Caudate nucleus (tissue), 63 donors: ENCODE measurements at places on chromosomes 16 and 17.
A peak's percentile ranks its signal among the peaks of the same experiment; 100 is the strongest.

DNA sequence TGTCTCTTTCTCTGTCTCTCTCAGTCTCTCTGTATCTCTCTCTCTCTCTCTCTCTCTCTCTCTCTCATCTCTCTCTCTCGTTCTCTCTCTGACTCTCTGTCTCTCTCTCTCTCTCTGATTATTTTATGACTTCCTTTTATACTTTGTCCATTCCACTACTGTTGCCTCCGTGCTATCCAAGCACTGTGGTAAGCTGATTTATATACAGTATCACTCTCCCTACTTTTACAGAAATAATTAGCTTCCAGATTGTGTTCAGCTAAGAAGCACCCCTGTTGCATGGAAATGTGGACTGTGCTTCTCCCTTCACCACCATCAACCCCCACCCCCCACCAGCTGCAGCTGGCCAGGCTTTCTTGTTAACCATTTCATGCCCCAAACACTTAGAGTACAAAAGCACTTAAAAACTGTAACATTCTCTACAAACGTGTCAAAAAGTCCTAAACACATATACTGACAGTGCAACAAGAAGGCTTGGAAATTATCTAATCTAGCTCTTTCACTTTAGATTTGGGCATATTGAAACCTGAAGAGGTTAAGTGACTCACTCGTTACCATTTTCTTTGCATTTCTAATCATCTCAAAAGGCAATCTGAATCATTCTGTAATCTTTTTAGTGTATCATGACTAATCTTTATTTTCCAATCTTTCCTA, 11.6 kb upstream of the TMEM100 start:
- no peak for DNase-seq

- no peak for DNase-seq
These were observed 1.2 kb downstream of the SNX20 start for GRCh38 chr16:50679676-50680555.

GRCh38 chr17:28810437-28810836, 32.2 kb downstream of the FAM222B start:
- DNase-seq, result no peak

GRCh38 chr16:70778901-70779309, 22.1 kb downstream of the VAC14 start:
- no peak for DNase-seq

DNA sequence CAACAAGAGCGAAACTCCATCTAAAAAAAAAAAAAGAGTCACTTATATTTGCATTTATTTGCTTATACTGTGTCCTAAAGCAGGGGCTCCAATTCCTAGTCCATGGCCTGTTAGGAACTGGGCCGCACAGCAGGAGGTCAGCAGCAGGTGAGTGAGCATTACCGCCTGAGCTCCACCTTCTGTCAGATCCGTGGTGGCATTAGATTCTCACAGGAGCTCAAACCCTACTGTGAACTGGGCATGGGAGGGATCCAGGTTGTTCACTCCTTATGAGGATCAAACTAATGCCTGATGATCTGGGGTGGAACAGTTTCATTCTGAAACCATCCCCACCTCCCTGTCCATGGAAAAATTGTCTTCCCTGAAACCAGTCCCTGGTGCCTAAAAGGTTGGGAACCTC, 24.9 kb downstream of the ITGB3 start:
- no peak for DNase-seq

- no peak for DNase-seq
These were observed 3.8 kb downstream of the NKIRAS2 start for GRCh38 chr17:42023524-42024349.

DNA sequence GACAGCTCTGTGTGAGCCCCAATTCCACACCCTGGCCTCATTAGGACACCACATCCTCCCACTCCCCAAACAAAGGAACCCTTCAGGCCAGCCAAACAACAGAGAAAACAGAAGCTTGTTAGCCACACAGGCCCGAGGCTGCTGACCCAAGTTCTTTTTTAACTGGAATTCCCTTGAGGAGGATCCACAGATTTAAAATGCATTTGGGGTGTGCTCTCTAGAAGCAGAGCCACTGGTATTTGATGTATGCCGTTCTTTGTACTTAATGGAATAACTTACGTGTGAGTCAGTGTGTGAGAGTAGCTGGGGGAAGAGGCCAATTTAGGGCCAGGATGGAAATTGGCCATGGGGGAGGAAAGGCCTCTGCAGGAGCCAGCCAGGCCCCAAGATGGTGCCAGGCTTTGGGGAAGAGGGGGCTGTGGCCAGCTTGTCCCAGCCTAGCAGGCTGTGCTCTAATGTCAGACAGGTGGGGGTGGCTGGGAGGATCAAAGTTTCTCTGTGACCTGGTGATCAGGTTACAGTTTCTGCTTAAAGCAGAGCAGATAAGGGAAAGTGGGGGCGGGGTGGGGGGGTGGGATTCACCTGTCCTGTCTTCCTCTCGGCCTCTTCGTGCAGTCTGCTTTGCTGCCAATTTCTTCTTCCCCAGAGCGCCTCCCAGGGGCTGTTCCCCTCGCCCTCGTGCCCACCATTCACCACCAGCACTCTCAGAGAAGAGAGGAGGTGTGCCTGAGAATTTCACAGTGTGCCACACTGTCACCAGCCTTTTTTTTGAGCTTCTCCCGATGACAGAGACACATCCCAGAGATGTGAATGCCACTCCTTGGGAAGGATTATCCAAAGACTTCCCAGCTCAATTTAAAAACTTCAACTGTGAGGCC, 50.8 kb downstream of the TOM1L2 start:
- DNase-seq, result peak; percentile 57

GRCh38 chr16:83443972-83444371, 363.8 kb upstream of the HSBP1 start:
- DNase-seq, result no peak

DNA sequence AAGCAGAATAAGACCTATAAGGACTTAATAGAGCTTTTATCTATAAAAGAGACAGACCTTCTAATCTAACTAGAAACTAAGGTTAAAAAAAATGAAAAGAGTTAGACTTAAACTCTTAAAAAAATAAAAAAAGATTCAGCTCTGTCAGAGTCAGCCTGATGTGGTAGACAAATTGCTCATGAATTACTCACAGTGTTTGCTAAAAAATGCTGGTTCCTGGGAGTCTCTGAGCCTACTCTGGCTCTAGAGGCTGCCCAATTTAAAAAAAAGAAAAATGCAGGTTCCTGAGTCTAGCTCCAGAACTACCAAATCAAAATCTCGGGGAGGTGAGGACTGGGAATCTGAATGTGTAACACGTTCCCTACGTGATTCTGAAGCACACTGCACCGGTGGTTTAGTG, 18.1 kb downstream of the SOST start:
- no peak for DNase-seq

- no peak for DNase-seq
These were observed 50.9 kb upstream of the TEKT3 start for GRCh38 chr17:15392326-15392741.

DNA sequence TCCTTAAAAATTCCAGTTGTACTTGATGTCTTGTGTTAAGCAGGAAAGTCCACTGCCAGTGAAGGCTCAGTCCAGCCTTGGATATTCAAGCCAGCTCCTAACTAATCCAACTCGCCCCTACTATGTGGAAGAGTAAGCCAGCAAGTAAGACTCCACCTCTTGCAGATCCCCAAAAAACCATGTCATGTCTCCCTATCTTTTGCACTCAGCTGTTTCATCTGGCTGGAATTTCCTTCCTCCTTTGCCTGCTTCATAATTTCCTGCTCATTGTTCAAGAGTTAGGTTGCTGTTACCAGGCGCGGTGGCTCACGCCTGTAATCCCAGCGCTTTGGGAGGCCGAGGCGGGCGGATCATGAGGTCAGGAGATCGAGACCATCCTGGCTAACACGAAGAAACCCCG, 37.8 kb downstream of the RBBP6 start:
- DNase-seq, result no peak

DNA sequence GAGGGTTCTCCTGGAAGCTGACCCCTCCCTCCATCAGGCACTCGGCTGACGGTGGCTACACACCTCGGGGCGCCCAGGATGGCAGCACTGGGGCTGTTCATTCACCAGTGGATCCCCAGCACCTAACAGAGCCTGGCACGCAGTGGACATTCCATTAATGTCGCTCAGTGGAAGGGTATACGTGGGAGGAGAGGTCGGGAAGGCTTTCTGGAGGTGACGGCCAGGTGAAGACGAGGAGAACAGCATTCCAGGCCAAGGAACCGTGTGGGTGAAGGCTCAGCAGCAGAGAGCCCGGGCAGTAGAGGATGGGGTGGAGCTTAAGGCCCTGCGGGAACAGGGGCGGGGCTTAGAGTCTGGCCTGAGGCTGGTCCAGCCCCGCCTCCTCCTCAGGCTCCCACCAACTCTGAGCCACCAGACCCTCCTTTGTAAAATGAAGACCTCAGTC, 2.5 kb upstream of the HS3ST6 start:
- DNase-seq, result no peak

DNA sequence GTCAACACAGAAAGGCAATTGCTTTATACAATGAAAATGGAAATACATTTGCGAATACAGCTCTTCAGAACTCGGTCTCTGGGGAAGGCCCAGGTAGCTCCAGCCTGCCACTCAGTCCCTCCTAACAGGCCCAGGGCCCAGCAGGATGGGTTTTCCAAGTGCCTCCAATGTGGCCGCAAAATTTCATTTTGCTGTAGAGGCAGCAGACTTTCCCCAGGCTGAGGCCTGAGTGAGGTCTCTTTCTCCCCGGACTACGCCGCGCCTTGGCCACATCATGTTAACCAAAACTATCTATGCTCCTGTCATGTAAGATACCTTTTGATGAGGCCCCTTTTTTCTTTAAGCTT, 606.0 kb upstream of the SALL1 start:
- DNase-seq, result no peak

GRCh38 chr16:56888806-56889205, 23.8 kb downstream of the SLC12A3 start:
- DNase-seq, result no peak

- DNase-seq, result no peak
These were observed 108.3 kb downstream of the ZNF423 start for GRCh38 chr16:49747654-49748053.

- DNase-seq, result no peak
These were observed 24.7 kb upstream of the PSMD7 start for GRCh38 chr16:74271872-74272271.

- no peak for DNase-seq
These were observed 256.1 kb downstream of the CDH8 start for GRCh38 chr16:61780161-61780560.

GRCh38 chr16:83933885-83934683, 19.0 kb upstream of the OSGIN1 start:
- peak; percentile 22 for DNase-seq

DNA sequence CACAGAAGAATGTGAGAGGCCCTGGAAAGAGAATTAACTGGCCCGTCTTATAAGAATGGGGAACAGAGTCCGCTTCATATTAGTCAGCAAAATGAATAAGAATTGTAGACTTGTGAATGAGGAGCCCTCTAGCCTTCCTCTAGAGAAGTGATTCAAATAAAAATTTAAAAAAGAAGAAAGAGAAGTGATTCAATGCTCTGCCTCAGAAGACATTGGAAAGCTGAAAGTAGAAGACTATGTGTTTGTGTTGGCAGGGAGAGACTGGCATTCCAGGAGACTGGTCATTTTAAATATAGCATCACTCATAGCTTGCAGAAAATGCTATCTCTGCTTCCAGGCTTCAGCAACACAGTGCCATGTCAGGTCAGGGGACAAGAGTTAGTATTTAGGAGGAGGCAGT, 190.6 kb upstream of the HS3ST3A1 start:
- DNase-seq, result no peak

- no peak for DNase-seq
These were observed 36.4 kb upstream of the TMEM97 start for GRCh38 chr17:28282596-28282995.
